ENCODE measurements at places on chromosomes 2 and 18.

GRCh38 chr2:203904022-203904421 is 32.5 kb upstream of the ICOS start:
- no peak for DNase-seq

GRCh38 chr2:196453613-196454047 is 185.9 kb upstream of the CCDC150 start:
- peak; percentile 12 for DNase-seq

DNA sequence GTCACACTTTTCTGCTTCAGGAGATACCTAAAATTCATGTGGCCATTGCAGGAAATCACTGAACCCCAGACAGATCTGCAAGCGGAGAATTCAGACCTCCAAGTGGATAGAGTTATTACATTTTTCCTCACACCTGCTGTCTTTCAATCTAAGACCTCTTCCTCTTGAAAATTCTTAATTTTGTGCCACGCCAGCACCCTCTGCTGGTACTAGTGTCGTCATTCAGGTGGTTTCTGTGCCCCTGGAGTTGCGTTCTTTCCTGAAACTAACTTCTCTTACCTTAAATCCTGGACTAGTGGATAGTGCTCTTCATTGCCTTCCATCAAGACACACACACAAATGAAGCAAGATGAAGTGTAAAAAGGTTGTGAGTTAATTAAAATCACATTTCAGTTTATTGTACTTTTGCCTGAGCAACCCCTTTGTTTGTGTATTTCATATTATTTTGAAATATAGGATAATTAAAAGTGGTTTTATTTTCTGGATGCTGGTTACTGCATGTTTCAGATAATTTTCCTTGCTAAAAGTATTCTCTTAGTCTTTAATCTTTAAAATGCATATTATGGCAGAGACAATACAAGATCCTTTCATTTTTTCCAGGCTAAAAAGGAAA is 1.6 kb upstream of the DNER start:
- peak; percentile 74 for DNase-seq

DNA sequence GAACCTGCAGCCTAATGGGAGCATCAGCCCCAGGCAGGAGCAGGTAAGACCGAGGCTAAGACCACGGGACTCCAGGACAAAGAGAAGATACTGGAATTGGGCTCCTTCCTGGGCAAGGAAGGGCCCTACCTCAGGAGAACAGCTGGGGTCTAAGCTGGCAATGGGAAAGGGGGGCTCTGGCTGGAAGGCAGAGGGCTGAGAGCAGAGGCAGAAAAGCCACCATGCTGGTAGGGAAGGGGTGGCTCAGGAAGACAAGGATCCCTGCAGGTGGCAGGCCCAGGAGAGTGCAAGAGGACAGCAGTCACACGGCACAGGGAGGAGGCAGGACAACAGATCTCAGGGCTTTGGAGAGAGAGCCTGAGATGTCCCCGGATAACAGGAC is 203.5 kb downstream of the NDUFA10 start:
- no peak for DNase-seq

DNA sequence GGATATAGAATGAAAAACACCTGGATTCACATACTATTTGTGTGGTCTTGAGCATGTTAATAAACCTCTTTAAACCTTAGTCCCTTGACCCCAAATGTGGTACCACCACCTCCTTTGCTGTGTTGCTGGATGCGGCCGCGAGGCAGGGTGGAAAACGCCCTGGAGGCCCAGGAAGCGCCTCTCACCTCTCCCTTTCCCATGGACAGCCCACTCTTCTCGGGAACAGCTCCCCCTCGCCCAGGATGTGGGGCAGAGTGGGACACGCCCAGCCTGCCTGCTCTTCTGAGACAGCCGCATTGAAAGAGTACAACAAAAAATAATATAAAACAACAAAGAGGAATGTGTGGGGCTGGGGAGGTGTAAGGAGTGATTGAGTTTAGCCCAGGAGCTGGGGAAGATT is 549.0 kb upstream of the ID2 start:
- DNase-seq, result no peak

DNA sequence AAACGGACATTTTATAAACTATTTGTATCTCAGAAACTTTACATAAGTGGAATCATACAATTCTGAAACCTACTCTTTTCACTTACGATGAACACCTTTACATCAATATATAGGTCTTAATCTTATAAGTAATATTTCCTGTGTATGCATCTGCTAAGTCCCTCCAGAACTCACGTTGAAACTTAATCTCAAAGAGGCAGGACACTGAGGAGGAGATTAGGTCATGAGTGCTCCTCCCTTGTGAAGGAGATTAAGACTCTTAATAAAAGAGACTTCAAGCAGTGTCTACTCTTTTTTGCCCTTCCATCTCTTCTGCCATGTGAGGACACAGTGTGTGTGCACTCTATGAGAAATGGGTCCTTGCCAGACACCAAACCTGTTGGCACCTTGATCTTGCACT is 94.7 kb upstream of the CDKL4 start:
- no peak for DNase-seq

- no peak for DNase-seq
These were observed 663.3 kb upstream of the ZNF804A start for GRCh38 chr2:183935005-183935404.

DNA sequence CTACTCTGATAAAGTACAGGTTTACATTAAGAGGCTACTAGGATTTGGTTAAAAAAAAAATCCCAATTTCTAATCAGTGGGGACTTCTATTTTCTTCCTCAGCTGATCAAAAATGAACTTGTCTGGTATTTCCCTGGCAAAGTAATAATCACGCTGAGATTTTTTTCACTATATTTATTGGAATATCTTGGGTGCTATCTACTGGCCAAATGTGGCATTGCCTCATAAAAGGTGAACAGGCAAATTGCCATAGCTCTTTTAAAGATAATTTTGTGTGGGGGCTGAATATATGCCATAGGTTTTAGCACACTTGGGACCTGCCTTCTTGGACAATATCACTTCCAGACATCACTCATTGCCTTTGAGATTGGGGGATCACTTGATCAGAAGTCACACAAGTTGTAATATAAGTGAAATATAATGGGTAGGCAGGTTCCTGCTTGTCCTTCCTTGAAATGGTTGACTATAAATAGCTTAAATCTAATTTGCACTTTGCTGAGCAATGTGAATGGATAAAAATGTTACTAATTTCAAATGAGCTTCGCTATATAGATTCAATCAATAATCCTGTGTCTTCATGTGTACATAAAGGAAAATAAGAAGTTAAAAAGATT is 7.0 kb upstream of the NXPH2 start:
- DNase-seq, result peak; percentile 68

DNA sequence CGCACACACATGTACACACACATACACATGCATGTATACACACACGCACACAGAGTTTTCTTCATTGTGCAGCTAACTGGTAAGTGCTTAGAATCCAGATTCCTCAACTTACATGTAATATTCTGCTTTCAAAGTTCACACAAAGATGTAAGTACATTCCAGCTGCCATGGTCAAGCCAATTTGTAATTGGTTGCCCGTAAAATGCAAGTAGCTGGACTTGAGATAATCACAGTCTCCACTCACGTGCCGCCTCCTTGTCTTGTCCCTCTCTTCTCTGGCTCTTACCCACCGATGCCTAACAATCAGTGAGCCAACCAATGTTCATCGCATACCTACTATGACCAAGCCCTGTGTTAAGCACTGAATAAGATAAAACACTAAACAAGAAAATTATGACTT is 77.8 kb downstream of the SOCS6 start:
- no peak for DNase-seq

DNA sequence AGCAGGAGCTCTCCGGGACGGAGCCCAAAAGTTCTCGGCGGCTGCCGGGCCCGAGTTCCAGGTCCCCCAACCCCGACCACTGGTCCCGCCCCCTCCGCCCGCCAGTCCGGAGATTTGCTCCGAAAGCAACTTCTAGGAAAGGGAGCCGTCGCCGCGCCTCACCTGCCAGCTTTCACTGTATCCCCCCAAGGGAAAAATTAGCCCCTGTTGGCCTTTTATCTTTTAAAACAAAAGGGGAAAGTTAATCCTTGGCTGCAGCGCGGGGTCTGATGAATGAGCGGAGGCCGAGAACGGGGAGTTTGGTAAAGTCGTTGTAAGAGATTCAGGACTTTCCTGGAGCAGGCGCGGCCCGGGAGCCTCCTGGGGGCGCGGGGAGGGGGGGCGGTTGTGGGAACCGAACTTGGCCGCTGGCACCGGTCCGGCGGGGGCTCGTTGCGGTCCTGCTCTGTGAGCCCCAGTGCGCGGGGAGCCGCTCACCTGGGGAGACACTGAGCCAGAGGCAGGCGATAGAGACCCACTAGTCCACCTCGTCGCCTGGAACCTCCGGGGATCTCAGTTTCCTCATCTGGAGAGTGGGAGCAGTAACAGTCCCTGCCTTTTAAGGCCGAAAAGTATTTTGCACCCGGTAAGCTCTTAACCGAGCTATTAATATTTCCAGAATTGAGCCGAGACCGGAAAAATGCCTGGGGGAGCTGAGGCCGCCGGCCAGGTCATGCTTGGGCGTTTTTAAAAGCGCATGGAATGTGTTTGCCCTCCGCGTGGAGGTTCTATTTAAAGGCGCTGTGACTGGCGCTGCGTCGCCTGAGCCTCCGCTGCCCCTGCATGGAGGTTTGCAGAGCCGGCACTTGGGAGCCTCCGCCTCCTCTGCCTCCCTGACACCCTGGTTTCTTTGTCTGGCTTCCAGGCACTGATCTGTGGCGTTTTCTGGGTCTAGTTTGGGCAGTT is 1.1 kb downstream of the EFHD1 start:
- DNase-seq, result no peak

GRCh38 chr18:65876310-65876709 is 125.5 kb downstream of the CDH7 start:
- DNase-seq, result no peak

GRCh38 chr2:240586198-240586918 is at the start of gene CAPN10:
Gene CAPN10 (plus strand): TSS chr2:240586734. CDS start chr2:240586912, 178 bp downstream.
- DNase-seq, result peak; percentile 97

DNA sequence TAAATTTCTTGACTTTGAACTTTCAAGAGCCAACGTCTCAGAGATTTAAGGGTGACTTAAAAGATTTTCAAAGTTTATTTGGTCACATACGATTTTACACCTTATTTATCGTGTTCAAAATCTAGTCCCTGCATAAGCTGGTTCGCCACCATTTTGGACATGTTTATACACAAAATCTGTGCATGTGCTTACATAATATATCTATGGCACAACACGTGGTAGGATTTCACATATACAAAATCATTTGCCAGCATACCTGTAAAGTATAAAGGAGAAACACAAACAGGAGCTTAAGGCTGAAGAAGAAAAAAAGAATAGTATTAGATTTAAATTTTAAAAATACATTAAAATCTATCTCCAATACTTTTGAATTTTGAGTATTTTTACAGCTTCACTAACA is 190.0 kb upstream of the KYNU start:
- no peak for DNase-seq

DNA sequence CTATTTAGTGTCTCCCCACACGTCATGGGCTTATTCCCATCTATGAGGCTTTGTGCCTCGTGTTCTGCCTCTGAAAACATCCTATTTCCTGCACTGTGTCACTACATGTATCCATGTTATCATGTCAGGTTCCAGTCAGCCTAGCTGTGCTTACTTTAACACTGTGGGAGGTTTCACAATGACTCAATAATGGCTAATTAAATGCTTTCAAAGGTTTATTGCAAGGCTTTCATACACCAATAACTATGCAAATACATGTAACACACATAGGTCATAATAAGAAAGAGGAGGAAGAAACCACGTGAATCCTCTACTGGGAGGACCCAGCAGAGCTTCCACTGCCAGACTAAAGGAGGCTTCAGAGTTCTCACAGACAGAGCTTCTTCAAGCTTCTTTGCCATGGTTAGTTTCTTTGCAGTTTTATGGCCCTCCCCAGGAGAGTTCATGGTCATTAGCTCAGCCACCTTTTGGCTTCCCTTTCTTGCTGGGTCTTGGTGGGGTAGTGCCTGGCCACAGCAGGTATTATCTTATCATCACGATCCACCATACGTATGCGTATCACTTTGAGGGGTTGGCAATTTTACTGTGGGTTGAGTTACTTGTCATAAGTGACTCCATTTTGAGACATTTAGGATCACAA is 5.1 kb upstream of the COLEC12 start:
- DNase-seq, result no peak

DNA sequence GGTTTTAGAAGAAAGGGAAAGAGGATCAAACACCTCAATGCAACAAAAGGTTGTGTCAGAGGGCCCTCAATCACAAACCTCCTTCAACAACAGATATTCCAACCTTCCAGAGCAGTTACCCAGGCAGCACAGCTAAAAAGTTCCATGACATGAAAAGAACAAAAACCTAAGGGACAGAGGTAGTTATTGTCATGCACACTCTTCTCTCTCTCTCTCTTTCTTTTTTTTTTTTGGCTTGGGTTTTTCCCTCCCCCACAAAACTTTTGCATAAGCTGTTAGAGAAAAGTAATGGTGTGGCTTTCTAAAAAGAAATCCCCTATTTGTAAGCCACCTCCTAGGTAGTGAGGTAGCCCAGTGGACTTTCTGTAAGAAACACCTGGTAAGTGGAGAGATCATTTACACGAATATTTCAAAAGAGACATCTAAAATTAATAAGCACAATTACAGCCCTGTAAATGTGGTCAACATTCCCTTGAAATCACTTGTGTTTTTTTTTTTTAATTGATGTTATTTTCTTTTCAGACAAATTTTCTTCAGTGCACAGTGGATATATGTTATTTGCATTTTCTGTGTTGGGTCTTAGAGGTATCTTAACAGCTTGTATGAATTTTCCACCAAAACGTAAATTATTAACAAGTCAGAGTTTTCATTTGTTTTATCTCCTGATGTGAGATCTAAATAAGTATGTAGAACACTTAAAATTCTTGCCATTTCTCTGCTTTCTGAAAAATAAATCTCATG is 48.4 kb downstream of the ZEB2 start:
- DNase-seq, result no peak

- no peak for DNase-seq
These were observed 69.4 kb upstream of the CBLN2 start for GRCh38 chr18:72613534-72613930.

DNA sequence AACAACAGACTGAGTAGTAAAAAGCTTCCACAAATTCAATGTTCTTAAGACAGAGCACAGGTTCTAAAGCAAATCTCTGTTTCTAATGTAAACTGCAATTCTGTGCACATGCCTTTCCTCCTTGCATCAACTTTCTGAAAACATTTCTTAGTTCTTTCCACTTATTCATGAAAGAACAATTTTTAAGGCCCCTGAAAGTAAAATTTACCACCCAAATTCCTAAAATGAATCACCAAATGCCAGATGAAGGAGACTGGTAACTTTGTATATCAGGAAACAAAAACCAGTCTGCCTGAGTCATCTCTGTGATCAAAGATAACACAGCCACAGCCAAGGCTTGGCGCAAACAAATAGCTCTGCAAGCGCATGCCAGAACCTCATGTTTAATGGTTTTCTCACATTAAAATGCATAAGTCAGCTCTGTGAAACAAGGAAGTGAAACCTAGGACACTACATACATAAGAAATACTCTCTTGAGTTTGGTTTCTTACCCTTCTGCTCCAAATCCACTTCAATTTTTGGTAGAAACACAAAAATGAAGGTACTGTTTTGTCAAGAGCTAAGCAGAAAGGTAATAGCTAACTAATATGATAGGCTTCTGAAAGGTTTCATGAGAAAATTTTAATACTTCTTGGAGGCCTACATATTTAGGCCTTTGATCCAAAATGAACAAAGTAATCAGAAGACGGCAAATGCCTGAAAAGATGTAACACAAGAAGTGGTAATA is 169.4 kb downstream of the THADA start:
- DNase-seq, result peak; percentile 48

GRCh38 chr2:17441055-17441771 is 77.0 kb downstream of the RAD51AP2 start:
- DNase-seq, result no peak
